ENCODE measurements at places on chromosomes 1 and 21.

- no peak for DNase-seq
Measured at GRCh38 chr1:115652236-115652788, 10.5 kb downstream of the VANGL1 start.

GRCh38 chr1:14923727-14924452 lies 229.7 kb upstream of the TMEM51 start:
- peak; percentile 35 for DNase-seq

DNA sequence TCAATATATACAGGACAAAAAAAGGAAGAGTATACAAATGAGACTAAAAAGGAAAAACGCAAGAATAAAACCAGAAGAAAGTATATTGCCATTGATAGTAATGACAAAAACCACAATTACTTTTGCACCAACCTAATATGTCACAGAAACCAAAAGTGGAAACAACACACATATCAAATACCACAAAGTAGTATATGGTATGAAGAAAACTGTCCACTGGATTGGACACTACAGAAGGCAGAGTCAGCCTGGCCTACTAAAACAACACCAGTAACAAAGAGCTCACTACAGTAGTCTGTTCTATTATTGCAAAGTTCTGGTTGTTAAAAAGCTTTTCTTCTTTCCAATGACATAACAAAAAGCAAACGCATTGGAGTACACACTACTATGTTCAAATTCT lies 17.7 kb downstream of the TESK2 start:
- DNase-seq: no peak

- no peak for DNase-seq
Measured at GRCh38 chr1:169511316-169512005, 25.7 kb upstream of the SLC19A2 start.

GRCh38 chr1:2194319-2194897 lies at the start of gene FAAP20:
TSS of gene FAAP20 (minus strand) at chr1:2194772. CDS start at chr1:2194749, 23 bp downstream.
- DNase-seq: no peak

GRCh38 chr1:204240233-204240632 lies 26.4 kb upstream of the GOLT1A start:
- no peak for DNase-seq

DNA sequence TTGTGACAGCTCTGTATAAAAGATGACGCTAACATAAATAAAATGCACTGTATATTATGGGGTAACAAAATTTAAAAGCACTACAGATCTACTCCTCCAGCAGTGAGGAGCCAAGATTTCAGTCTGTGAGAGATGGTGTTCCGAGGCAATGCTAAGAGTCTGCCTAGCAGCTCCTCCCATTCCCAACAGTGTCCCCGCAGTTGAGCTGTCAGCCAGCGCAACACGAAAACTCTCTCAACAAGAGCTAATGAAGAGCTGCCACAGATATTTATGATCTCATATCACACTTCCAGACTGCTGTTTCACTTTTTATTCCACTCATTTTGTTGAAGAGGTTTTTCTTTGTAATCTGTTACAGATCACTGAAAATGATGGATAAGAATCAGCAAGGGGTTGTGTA lies 53.9 kb upstream of the ESRRG start:
- DNase-seq: no peak

GRCh38 chr1:85865213-85865612 lies 157.0 kb upstream of the ZNHIT6 start:
- no peak for DNase-seq

DNA sequence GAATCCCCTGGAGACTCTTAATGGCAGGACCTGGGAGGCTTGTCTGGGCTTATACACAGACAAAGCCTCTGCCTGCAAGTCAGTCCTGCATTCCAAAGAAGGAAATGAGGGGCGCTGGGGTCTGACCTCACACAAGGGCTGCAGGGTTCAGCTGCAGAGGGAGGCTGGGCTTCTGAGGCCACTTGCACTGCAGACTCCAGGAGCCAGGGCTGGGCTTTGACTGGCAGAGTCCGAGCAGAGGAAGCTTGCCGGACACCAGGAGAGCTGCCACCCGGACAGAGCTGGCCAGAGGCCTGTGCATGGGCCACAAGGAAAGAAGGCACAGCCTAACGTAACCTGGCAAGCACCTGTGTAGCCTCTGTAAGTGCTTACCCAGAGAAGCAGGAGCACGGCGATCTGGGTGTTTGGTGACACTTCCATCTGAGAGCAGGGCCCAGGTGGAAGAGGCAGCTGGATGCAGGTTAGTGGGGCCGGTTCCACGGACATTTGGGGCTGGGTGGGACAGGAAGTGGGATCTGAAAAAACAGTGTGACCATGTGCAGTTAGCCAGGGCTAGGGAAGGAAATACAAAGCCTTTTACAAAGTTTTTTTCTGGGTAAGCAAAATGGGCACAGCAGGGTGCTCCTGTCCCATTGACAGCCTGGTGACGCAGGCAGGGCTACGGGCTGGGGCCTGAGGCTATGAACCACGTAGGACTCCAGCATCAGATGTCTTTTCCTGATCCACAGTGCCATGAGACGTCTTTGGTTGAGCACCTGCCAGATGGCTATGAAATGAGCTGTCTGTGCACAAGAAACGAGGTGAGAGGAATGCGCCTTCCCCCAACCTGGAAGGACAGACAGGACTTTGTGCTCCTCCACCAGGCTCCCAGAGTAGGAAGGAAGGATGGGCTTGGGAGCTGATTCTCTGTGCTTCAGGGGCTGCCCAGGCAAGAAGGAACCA lies 37.3 kb upstream of the LBR start:
- no peak for DNase-seq

- DNase-seq: no peak
Measured at GRCh38 chr1:39673215-39673614, 1.3 kb upstream of the NT5C1A start.

DNA sequence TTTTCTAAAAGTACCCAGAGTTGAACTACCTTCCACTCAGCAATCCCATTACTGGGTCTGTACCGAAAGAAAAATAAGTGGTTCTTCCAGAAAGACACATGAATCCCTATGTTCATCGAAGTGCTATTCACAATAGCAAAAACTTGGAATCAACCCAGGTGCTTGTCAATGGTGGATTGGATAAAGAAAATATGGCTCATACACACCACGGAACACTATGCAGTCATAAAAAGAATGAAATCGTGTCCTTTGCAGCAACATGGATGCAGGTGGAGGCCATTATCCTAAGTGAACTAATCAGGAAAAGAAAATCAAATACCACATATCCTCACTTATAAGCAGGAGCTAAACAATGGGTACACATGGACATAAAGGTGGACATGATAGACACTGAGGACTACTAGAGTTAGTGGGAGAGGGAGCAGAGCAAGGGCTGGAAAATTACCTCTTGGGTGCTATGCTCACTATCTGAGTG lies 32.9 kb upstream of the JUN start:
- DNase-seq: no peak

- no peak for DNase-seq
Measured at GRCh38 chr1:244010703-244011123, 40.4 kb upstream of the ZBTB18 start.

- DNase-seq: no peak
Measured at GRCh38 chr1:31734582-31735107, 29.5 kb downstream of the ADGRB2 start.

DNA sequence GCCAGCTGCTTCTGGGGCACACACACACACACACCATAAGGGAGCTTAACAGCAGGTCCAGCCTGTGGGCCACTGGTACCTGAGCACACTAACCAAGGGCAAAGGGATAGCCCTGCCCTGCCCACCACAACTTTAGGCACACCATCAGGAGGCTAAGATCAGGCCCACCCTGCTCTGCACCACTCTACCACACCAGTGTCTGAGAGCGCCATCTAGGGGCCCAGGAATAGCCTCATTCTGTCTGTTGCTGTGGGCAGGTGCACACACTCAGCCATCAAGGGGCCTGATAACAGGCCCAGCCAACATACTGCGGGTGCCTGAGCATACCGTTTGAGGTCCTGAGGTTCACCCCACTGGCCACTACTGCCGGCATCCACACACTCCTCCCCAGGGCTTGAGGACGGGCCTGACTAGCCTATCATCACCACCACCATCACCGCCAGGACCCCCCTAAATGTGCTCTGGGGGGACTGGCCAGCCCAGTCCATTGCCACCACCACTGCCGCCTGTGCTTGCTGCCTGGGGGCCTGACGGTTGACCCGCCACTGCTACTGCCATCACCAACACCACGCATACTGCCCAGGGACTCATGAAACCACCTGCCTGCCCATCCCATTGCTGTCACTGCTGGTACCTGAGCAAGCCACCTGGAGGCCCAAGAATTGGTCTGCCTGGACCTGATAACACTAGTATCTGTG lies 31.3 kb downstream of the NSL1 start:
- DNase-seq: no peak

DNA sequence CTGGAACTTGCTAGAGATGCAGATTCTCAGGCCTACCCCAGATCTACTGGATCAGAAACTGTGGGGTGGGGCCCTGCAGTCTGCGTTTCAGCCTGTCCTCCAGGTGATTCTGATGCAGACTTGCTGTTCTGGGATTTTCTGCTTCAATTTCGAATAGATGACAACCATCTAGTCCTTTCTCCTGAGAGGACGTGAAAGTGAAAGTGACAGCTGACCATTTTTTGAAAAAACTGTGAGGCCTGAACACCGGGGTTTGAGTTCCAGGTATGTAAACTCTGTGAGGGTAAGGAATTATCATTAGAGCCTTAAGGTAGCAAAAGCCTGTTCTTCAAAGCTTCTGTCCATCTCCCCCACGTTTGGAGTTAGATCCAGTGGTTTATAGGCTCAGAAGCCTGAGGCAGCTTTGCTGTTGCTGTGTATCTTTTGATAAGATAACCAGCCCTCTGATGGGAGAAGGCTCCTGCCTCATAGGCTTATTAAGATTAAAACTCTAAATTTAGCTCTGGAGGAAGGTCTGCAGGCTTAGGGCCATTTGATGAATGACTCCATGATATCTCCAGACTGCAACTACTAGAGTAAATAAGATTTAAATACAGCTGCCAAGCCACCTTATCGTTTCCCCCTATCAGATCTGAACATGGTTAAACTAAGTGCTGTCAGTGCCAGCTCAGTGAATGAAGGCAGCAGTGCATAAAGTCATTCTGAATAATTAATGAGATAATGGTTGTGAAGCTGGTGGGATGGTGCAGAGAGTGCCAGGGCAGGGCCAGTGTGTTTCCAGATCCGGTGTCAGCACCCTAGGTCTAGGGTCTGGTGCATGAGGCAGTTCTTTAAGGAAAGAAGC lies 335.2 kb downstream of the HHAT start:
- no peak for DNase-seq

DNA sequence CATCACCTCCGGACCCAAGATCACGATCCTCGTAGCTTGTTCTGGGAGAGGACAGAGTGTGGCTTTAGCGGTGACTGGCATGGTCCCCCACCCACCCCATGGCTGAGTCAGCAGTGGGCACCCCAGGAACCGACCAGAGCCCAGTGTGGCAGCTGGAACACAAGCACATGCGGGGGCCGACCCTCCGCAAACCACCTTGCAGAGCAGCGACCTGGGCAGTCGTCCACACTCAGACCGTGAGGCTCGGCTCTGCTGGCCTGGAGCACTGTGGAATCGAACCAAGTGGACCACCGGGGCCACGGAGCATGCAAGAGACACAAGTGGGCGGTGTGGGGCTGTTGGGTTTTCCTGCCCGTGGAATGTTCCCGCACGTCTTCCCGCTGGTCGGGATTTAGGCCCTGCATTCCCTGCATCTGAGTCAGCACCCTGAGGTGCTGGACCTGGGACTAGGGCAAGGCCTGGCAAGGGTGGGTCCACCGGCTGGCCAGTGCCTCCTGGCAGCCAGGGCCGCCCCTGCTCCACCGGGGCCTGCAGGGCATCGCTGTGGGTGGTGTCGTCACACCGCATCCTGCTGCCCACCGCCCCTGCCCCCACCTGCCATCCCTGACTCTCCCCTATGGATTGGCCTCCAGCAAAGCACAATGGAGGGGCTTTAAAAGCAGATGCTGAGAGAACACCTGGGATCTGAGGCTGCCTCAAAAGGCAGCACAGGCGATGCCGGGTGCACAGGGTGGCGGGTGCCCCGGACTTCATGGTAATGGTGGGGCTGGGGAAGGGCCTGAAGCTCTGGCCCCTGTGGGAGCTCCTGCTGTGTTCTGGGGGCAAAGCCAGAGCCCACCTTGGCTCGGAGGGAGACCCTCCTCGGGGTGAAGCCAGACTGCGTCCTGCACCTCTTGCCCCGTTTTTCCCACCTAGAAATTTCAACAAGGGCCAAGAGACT lies 18.5 kb downstream of the MORN1 start:
- DNase-seq: no peak

GRCh38 chr1:160169553-160170399 lies 18.4 kb downstream of the ATP1A4 start:
- peak; percentile 53 for DNase-seq

GRCh38 chr21:38679534-38679933 lies 126.2 kb upstream of the ETS2 start:
- DNase-seq: peak; percentile 4

- no peak for DNase-seq
Measured at GRCh38 chr1:150282558-150282958, 204 bp downstream of the CIART start.

GRCh38 chr1:156926175-156926574 lies 5.7 kb downstream of the LRRC71 start:
- DNase-seq: no peak

DNA sequence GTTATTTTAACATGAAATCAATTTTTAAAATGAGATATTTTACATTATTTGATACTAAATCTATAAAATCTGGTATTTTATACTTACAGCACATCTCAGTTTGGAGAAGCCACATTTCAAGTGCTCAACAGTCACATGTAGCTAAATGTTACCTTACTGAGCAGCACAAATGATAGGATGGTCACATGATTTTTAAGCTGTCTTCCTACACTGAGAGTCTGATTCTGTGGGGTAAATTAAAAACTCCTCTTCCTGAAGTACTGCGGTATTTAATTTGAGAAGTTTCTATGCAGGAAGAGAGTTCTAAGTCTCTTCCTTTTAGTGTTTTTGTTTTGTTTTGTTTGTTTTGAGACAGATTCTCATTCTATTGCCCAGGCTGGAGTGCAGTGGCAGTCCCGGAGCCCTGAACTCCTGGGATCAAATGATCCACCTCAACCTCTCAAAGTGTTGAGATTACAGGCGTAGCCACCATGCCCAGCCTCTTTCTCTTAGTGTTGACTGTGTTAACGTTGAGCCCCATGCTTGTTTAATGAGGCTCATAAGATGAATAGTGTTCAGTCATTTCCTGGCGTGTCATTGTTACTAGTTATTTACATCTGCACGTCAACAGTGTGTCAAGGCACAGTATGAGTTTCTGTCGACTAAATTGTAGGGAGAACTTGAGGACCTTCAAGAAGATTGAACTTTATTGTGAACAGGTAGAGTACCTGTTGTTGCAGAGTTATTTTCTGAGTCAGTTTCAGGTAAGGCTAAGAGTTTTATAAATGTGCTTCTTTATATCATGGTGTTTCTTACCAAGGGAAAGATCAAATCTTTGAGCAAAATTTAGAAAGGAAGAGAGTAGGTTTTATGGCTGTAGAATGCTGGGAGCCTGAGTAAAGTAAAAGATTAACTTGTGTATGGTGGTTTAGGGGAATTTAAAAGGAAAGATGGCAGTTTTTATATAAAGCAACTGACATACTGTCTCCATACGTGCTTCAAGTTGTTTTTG lies 3.3 kb downstream of the CNST start:
- DNase-seq: peak; percentile 40

DNA sequence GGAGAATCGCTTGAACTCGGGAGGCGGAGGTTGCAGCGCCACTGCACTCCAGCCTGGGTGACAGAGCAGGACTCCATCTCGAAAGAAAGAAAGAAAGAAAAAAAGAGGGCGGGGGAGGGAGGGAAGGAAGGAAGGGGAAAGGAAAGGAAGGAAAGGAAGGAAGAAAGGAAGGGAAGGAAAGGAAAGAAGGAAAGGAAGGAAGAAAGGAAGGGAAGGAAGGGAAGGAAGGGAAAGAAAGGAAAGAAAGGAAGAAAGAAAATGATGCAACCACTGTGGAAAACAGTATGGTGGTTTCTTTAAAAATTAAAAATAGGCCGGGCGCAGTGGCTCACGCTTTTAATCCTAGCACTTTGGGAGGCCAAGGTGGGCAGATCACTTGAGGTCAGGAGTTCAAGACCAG lies 15.2 kb upstream of the RCAN3 start:
- DNase-seq: no peak

Measured in GM06990 (cell line).